ENCODE measurements at places on chromosomes 16 and 17. TPM values are rescaled to one million over a fixed set of nuclear protein-coding genes. Genes with fewer than 3 reads are reported as not detected.

Gene RAPGEFL1
- total RNA-seq: 5.8 TPM

DNA sequence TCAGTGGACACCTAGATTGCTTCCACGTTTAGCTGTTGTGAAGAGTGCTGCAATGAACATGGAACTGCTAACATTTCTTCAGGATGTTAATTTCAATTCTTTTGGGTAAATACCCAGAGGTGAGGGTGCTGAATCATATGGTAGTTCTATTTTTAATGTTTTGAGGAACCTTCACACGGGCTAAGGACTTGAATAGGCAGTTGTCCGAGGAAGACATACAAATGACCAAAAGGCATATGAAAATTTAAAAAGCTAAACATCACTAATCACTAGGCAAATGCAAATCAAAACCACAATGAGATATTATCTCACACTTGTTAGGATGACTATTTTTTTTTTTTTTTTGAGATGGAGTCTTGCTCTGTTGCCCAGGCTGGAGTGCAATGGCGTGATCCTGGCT, 173.3 kb downstream of the PRKCB start:
- no peak for DNase-seq

DNA sequence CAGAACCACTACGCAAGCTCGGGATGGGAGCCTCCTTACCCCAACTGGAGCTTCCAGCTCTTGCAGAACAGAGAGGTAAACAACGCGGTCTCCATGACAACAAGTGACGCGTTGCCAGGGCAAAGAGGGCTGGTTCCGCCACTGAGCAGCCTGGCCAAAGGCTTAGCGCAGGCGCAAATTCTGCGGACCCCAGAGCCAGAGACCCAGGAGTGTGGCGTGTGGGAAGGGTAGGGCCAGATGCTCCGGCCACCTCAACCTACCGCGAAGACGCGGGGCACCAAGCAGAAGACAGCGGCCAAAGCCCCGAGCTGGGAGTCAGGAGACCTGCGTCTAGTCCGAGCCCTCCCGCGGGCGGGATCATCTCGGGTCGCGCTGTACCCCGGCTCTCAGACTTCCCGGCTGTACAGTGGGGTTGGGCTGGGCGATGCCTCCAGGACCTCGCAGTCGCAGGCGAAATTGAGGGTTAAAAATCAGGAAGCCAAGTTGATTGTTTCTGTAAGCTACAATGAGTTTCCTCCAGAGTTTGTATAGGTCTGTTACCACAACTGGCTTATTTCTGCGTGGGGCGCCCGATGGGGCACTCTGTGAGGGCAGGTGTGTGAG, at the start of gene TEKT1:
TEKT1 (minus strand) TSS at position 69 of the 603 bp plus-strand sequence. CDS start 1,353 bp downstream, outside the sequence.
- no peak for DNase-seq

- DNase-seq: no peak
Observed at GRCh38 chr16:47358816-47359215, 102.0 kb downstream of the ITFG1 start.

Gene RBFOX1
- total RNA-seq: not detected

DNA sequence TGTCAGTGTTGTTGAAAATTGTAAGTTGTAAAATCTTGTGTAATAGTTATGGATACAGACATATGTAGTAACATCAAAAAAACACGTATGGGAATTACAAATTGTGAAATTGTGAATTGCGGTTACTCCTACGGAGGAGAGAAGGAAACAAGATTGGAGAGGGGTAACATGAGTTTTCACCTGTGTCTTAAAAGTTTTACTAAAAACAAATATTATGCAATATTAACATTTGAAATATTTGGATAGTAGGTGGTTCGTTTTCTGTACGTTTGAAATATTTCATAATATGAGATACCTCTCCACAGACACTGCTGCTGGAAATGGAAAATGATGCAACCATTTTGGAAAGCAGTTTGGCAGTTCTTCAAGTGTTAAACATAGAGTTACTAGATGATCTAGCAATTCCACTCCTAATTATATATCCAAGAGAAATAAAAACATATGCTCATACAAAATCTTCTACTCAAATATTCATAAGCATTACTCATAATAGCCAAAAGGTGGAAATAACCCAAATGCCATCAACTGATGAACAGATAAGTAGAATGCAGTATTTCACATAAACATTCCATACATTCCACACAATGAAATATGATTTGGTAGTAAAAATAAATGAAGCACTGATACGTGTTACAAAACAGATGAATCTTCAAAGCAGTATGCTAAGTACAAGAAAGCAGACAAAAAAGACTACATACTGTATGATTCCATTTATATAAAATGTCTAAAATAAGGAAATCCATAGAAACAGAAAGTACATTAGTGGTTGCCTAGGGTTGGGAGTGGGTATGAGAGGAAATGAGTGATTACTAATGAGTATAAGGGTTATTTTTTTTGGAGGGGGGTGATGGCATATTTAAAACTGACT, 40.7 kb upstream of the ABCA10 start:
- DNase-seq: no peak

DNA sequence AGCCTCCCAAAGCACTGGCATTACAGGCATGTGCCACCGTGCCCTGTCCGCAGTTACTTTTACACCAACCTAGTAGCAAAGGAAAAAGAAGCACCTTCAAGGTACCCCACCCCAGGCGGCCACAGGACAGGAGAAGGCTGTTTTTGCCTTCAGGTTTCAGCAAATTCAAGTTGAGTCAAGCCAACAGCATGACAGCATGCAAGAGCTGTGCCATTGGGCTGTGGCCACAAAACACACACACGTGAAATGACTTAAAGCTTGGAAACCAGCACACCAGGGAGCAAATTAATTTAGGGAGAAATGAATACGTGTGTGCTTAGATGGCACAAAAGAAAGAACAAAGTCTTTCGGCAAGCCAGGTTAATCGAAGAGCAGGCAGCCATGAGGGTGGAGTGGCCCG, 39.7 kb downstream of the ERCC4 start:
- no peak for DNase-seq

DNA sequence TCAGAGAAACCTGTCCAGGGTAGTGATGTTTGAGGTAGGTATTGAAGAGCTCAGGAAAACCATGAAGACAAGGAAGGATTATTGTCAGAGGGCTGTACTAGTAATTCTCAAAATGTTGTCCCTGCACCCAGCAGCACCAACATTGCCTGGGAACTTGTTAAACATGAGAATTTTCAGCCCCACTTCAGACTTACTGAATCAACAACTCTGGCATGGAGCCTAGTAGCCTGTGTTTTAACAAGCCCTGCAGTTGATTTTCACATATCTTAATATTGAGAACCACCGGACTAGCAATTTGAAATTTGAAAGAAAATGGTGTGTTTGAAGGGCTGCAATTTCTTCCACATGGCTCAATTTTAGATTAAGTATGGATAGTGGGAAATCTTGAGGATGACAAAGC, 2.8 kb upstream of the KIF2B start:
- DNase-seq: no peak

DNA sequence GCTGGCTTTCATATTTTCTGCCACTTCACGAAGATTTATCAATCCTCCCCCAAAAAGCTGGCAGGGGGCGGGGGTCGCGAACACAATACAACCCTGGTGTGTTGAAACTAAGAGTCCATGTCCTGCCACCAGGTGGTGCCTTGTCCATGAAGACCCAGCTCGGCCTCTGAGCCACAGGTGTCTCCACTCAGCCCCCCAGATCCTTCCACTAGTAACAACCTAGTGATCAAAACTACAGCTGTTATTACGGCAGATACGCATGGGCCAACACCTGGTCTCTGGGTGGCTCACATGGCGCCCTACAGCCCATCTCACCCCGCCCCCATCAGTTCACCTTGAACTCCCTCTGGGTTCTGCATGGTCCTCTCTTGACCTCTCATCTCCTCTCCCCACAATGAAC, 27.7 kb downstream of the USP7 start:
- peak; percentile 68 for DNase-seq

- DNase-seq: no peak
Observed at GRCh38 chr16:31475946-31476302, 4.0 kb downstream of the TGFB1I1 start.

- DNase-seq: no peak
Observed at GRCh38 chr16:74224828-74225612, 71.6 kb upstream of the PSMD7 start.

GRCh38 chr17:18963126-18964017, 11.4 kb downstream of the SLC5A10 start:
- no peak for DNase-seq

DNA sequence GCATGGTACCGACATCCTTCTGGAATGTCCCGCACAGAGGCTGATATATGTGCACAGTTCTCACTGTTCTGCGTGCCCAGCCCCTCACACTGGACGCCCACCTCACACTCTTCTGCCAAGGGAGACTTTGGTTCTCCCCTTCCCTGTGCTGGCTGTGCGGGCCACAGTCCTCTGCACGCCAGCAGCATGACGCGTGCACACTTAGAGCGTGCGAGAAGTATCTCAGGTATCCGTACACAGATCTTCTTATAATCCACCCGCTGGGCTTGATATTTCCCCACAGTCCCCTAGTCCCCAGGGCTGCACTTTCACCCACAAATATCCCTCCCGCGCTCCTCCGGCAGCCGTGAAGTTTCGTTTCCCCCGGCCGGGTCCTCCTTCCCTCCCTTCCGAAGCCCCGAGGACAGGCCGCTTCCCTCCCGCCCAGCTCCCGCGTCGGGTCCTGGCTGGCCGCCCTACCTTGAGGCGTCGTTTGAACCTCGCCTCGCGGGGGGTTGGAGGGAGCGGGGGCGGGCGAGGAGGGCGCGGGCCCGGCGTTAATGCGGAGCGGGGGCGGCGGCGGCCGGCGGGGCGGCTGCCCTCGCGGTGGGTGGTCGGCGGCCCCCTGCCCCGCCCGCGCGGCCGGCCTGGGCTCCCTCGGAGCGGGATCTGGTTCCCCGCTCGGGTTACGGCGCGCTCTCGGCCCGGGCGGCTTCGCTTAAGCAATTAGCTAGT, 5.0 kb upstream of the FOXF1 start:
- no peak for DNase-seq

GRCh38 chr16:67884684-67885083, at the start of gene NRN1L:
TSS of gene NRN1L (plus strand) at chr16:67884885. CDS start at chr16:67884904, 19 bp downstream.
- no peak for DNase-seq

Gene SKAP1
- total RNA-seq: 0.79 TPM

All from OCI-LY7 (cell line).